Stimulated activated naive CD8-positive, alpha-beta T cell treated with anti-CD3 and anti-CD28 coated beads, Interleukin-15, Interleukin-2, amounts not matched to agents 100 U/mL and 50 U/mL, for 24 hours (primary cell): ENCODE measurements at places on chromosomes 13 and 19.

GRCh38 chr13:89554801-89555200 lies 1792.7 kb upstream of the MIR17HG start:
- no peak for DNase-seq

- DNase-seq, result no peak
Observed at GRCh38 chr19:39759457-39760184, 19.0 kb upstream of the LEUTX start.

- no peak for DNase-seq
Observed at GRCh38 chr19:8357007-8357521, 6.9 kb upstream of the ANGPTL4 start.

DNA sequence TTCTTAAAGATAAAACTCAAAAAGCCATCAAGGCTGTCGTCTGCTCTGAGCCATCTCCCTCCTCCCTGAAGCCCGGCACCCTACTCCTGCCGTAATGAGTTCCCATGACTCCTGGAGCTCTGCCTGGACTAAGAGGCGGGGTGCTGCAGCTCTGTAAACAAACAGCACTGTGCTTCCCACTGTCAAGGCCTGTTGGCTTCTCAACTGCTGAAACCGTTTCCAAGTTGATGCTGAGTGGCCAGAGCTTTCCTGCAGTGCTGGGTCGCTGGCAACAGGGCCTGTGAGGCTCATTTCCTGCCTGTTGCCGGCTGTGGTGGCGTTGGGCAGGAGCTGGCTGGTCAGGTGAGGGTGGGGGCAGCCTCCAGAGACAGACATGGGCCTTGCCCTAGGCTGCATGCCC lies 26.7 kb upstream of the ISYNA1 start:
- DNase-seq, result no peak

DNA sequence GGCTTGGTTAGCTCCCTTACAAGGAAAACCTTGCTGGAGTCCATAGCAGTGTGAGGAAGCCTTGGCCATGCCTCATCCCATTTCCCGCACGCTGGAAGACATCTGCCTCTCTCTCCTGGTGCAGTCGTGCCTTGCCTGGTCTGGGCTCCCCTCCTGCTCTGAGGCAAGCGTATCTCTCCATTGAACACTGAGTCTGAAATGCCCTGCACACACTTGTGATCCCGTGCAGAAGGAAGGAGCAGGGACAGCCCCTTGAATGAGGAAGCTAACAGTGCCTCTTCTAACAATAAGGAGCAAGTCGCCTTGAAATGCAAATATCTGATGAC lies 407 bp upstream of the ZNF440 start:
- no peak for DNase-seq

- DNase-seq, result no peak
Observed at GRCh38 chr13:84358601-84359000, 476.3 kb upstream of the SLITRK1 start.

DNA sequence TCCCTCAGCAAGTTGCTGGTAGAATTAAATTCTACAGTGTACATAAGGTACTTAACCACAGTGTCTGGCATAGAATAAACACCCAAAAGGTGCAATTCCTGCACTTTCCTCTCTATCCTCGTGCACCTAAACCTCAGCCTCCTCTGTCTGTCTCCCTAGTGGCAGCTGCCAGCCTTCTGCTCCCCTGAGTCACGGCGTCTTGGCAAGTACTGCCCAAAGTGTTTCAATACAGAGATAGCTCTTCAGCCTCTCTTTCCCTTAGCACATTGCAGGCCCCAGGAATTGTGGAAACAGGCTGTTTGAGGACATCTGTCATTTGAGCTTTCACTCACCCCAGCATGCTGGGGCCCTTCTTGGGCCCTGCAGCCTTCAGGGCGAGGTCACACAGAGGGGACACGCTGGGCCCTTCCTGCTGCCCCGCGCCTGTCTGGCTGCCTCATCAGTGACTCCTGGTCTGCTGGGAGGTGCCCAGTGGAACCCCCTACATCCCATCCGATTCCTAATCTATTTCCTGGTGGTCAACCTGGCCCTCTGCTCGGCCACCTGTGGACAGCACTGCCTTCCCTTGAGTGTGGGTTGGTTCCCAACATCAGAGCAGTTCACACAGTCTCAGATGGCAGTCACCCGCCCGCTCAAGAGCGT lies 19.3 kb downstream of the COL4A2 start:
- DNase-seq, result no peak

- DNase-seq, result no peak
Observed at GRCh38 chr13:104967376-104967775, 1568.1 kb downstream of the EFNB2 start.

- DNase-seq, result peak; percentile 94
Observed at GRCh38 chr19:46704379-46705076, 12.4 kb downstream of the PRKD2 start.

DNA sequence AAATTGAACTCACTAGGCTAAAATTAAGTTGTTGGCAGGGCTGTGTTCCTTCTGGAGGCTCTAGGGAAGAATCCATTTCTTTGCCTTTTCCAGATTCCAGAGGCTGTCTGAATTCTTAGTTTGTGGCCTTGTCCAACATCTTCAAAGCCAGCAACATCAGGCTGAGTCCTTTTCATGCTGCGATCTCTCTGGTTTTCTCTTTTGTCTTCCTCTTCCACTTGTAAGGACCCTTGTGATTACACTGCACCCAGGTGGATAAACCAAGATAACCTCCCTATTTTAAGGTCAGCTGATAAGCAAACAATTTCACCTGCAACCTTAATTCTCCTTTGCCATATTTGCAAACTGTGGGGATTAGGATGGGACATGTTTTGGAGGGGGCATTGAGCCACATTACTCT lies 11.5 kb downstream of the UTP14C start:
- no peak for DNase-seq

DNA sequence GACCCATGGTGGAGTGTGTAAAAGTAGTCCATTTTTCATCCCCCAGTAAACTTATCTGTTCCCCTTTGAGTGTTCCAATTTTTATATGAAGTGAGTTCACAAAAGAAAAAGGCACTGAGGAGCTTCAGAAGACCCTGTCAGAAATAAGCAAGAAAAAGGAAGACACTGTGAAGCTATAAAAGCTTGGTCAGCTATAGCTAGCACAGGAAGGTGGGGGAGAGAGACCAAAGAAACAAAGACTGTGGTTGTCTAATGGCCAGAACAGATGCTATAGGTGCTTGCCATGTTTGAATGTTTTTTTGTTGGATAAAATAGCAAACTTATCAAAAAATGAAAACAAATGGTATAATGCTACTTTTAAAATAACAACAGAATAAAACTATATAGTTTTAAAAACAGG lies 46.5 kb downstream of the RCBTB2 start:
- DNase-seq, result no peak

DNA sequence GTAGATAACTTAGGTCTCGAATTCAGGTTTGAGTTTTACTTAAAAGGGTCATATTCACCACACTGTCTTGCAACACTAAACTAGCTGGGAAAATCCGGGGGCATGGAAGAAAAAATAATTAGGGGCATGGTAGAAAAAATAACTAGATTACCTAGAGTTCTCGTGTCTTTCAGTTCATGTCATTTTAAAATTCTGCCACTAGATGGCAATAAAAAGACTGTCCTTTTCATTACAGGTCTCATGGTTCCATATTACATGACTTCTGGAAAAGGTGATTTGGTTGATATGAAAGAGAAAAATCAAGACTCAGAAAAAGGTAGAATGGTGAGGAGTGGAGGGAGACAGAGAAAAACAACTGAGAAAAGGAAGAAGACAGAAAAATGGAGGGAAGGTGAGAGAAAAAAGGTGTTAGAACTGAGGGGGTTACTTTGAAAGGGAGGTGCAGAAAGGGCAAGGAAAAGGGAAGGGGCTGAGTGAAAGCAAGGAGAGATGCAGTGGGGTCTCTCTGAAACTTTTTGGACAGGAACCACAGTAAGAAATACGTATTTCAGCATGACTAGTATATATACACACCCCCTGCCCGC lies 299.0 kb downstream of the KLF12 start:
- no peak for DNase-seq

GRCh38 chr13:27481766-27482165 lies 31.4 kb upstream of the MTIF3 start:
- DNase-seq, result peak; percentile 46

GRCh38 chr19:5205937-5206750 lies 134.5 kb downstream of the PTPRS start:
- no peak for DNase-seq

DNA sequence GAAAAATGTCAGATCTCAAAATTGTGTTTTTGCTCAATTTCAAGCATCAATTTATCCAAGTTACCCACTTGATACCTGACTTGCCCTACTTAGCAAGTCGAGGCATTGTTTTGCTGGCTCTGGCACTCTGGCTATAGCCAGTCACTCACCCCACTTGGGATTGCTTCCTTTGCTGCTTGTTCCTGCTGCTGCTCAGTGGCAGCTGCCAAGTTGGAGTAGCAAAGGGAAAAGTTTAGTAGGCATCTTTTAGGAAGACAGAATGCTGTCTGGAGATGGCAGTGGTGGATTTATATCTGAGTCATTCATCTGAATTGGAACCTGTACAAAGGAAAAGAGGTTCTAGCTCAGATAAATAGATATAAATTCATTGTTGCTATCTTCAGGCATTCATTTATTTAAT lies 41.2 kb downstream of the PCCA start:
- no peak for DNase-seq

DNA sequence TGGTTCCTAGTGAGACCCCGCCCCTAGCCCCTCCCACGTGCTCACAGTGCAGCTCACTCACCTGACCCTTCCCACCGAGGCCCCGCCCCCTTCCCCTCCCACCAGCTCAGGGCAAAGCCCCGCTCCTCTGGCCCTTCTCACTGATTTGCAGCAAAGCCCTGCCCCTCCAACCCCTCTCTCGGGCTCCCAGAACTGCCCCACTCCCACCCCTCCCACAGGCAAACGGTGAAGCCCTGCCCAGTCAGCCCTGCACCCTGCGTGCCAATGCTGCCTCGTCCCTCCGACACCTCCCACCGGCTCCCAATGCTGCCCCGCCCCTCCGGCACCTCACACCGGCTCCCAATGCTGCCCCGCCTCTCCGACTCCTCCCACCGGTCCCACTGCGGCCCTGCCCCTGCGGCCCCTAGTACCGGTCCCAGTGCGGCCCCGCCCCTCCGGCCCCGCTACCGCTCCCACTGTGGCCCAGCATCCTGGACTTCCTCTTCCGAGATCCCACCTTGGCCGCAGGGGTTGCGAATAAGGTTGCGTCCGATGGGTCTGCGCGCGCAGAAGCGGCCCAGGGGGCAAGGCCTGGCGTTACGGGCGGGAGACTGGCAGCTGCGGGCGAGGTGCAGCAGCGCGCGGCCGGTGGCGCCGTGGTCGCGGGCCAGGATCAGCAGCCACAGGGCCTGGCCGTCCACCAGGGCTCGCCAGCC lies 834 bp downstream of the FBXO27 start:
- peak; percentile 90 for DNase-seq

GRCh38 chr19:34480971-34481841 lies at the start of gene WTIP:
WTIP (plus strand) TSS chr19:34481758; CDS start chr19:34481975, 217 bp downstream.
- DNase-seq, result no peak
